ENCODE measurements at places on chromosomes 7 and 10. TPM values are rescaled to one million over a fixed set of nuclear protein-coding genes. Genes with fewer than 3 reads are reported as not detected.

- DNase-seq, result no peak
Observed at GRCh38 chr7:33129806-33130153, 416 bp downstream of the BBS9 start.

GRCh38 chr10:77629775-77630506, 7.7 kb downstream of the KCNMA1 start:
- no peak for DNase-seq

DNA sequence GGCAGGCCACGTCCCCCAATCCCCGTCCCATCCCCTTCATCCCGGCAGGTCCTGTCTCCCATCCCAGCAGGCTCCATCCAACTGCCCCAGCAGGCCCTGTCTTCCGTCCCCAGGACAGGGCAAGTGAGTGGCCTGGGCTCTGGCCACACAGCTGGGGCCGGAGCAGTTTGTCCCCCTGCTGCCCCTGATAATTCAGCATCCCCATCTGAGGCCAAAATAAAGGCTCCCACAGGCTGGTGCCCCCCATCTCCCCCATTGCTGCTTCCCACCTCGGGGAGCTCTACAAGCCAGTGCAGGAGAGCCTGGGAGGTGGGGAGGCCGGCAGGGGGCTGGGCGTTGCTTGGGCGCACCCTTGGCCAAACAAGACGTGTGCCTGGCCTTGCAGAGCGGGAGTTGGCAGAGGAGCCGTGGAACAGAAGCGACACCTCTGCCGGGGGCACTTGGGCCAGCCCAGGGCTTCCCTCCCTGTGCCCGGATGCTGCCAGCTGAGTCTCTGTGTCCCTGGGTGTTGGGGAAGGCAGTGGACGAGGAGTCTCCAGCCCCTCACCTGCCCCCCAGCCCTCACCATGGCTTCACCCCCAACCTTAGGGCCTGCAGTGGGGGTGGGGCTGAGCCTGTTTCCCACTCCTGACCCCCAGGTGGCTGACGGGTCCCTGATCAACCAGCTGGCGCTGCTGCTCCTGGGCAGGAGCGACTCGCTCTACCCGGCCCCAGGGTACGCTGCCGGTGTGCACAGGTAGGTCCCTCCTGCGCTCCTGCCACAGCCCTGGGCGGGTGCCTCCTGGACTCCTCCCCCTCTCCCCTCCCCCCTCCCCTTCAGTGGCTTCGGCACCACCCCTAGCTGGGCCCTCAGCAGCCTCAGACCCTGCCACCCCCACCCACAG, 14.0 kb downstream of the AP5Z1 start:
- DNase-seq, result no peak

DNA sequence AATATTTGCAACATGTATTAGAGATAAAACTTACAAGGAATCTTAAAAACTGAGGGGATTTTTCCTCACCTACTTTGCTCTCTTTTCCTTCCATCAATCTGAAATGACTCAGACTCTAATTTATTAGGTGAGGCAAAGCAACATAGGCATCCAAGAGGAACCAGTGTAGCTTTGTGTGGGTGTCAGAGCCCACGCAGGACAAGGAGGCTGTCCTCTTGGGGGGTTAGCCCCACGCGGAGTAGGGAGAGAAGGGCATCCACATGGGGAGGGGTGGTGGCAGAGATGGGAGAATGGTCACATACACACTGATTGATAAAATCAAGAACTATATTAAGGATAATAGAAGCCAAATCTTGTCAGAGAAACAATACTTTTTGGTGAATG, 33.8 kb upstream of the ARMS2 start:
- no peak for DNase-seq

GRCh38 chr10:63497321-63497720, 23.9 kb upstream of the REEP3 start:
- DNase-seq, result no peak

GRCh38 chr7:65809259-65809981, 63.5 kb upstream of the VKORC1L1 start:
- no peak for DNase-seq

DNA sequence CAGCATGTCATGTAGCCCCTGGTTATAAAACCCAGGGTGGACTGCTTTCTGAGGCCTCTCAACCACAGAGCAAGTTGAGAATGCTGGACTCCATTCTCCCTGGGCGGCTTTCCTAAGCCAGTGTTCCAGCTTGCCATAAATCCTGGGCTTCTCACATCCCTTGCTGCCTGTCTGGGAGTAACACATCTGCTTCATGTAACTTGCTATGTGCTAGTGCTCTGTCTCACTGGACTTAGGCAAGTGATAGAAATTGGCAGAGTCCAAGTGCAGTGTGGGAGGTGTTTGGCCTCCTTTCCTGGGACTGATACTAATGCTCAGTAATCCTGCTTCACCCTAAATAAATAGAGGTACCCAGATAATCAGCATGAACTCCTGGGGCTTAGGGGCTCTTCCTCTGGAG, 277.1 kb upstream of the POM121L12 start:
- no peak for DNase-seq

GRCh38 chr7:130350945-130351790, 6.6 kb downstream of the CPA5 start:
- no peak for DNase-seq

- DNase-seq, result no peak
Observed at GRCh38 chr10:72334196-72334824, 20.4 kb downstream of the DNAJB12 start.

GRCh38 chr7:105017657-105018365, 3.8 kb downstream of the KMT2E start:
- no peak for DNase-seq

GRCh38 chr7:145212050-145212449, 376.2 kb upstream of the TPK1 start:
- no peak for DNase-seq

GRCh38 chr7:157139810-157140510, 1.2 kb downstream of the UBE3C start:
- DNase-seq, result no peak

- no peak for DNase-seq
Observed at GRCh38 chr7:143321734-143322133, 5.8 kb downstream of the CLCN1 start.

- no peak for DNase-seq
Observed at GRCh38 chr10:87603196-87603595, 56.5 kb upstream of the PAPSS2 start.

DNA sequence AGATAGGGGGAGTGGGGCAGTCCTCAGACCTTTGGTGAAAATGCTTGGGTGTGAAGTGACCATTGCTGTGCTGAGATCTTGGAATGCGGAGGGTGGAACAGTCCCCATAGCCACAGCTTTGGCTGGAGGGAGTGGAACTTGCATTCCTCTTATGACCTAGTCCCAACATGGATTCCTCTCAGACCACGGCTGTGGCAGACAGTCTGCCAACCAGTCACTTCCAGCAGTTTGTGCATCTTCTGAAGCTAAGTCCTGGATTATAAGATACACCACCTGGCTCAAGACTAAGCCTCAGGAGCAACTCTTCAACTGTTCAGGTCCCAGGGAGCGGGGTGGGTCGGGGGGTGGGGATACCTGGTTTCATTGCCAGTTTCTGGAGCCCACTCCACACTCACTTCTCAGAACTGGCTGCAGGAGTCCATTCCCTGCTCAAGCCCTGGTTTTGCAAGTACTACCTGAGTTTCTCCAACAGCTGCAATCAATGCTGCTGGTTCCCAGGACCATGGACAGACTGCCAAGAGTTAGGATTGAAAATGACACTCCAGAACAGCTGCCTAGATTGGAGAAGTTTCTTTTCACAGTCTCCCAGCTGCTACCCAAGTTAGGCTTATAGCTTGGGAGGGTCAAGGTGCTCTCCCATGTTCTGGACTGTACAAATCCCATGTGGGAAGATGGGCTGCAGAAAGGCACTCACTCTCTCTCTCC, 29.1 kb upstream of the DGKB start:
- no peak for DNase-seq

DNA sequence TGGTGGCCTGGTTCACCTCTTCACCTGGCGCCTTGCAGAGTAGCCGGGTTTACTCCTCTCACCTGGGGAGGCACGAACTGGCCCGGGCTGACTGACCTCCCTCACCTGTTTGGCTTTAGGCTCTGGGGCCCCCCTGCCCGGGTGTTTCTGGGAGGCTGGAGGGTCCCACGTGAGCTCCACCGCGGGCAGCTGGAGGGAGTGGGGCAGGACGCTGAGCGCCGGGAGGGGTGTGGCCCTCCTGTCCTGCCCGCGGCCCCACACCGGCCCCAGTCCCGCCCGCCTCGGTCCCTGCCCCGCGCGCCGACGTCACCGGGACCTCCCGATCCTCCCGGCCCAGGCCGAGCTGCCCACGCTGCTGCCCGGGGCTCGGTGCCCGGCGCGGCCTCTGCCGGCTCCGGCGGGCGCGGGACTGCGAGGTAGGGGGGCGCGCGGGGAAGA, at the start of gene AMZ1:
AMZ1 (plus strand) TSS at position 322 of the 438 bp plus-strand sequence. CDS start 12,250 bp downstream, outside the sequence.
- DNase-seq, result no peak

GRCh38 chr10:60427709-60428386, 38.2 kb upstream of the ANK3 start:
- DNase-seq, result no peak

Gene SFRP4
- 2.5 TPM for polyA plus RNA-seq

Gene WASHC2A
- 55.7 TPM for polyA plus RNA-seq

Gene FRAT2
- 14.0 TPM for polyA plus RNA-seq

Gene ITGB8
- 48.5 TPM for polyA plus RNA-seq

Gene RNLS
- polyA plus RNA-seq, result 18.1 TPM

Gene LRRC17
- polyA plus RNA-seq, result 97.2 TPM

Gene SLC26A4
- polyA plus RNA-seq, result 2.6 TPM

Gene MSS51
- polyA plus RNA-seq, result 1.9 TPM

Gene SPDYE9
- polyA plus RNA-seq, result 0.29 TPM

Gene ZNF467
- polyA plus RNA-seq, result 30.5 TPM

Gene PPP1R17
- polyA plus RNA-seq, result not detected

Gene PLEKHS1
- 0.18 TPM for polyA plus RNA-seq

Gene HGF
- polyA plus RNA-seq, result 2.0 TPM

Gene OR2A5
- polyA plus RNA-seq, result 0.17 TPM
